ENCODE measurements at places on chromosomes 7 and 10.

DNA sequence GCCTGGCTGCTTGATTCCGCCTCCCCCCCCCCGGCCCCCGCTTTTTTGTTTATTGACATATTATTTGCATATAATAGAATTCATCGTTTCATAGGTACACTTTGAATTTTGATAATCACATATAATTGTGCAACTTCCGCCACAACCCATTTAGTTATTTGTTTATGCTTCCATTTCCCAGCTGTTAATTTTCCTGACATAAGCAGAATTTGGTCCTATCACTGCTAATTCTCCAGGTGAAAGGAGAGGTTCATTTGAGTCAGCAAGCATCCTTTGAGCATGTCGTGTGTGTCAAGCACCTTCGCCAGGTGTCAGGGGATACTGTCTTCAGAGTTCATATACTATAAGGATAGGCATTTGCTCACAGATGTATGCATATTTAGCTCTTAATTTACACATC, 102.2 kb downstream of the CELF2 start:
- no peak for DNase-seq

DNA sequence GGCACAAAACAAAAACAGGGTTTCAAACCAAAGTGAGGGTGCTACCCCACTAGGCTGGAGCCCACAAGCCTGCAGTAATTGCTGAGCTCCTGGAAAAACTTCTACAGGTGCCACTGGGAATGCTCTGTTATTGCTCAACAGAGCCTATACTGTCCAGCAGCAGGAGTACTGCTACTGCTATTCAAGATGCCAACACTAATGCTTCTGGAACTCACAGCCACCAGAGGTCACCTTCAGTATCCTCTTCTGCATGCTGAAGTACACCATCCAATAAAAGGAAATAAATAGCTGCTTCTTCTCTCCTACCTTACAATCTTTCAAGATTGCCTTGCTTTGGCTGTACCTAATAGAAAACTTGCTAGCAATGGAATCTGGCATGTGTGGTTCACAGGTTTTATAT, 222.0 kb downstream of the LRRN3 start:
- no peak for DNase-seq

DNA sequence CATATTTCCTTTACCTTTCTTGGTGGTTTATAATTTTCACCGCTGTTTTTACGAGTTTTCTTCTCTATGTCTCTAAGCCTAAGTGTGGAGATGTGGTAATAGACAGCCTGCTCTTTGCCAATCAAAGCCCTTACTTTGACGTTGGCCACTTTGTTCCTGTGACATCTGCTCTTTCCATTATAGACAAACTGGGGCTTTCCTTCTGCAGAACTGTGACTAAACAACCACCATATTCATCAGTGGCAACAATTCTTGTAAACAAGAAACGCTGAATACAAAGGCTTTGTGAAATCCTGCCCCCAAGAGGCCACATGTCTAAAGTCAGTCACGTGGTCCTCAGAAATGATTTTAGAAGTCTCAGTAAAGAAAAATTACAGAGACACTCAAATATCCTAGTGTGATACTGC, 59.6 kb upstream of the CAPZA2 start:
- DNase-seq = no peak

DNA sequence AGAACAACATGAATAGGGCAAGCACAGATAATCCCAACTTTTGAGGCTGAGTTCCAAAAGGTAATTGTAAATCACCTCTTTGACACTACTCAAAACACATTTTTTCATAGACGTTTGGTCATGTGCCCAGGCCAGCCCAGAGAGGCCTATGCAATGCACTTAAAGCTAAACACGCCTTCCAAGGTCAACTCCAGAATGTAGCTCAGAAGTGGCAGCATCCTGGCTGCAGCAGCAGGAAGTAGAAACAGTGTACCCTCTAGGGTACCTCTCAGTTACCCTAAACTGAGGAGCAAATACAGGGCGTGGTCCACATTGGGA, 58.7 kb downstream of the OSBPL3 start:
- no peak for DNase-seq

DNA sequence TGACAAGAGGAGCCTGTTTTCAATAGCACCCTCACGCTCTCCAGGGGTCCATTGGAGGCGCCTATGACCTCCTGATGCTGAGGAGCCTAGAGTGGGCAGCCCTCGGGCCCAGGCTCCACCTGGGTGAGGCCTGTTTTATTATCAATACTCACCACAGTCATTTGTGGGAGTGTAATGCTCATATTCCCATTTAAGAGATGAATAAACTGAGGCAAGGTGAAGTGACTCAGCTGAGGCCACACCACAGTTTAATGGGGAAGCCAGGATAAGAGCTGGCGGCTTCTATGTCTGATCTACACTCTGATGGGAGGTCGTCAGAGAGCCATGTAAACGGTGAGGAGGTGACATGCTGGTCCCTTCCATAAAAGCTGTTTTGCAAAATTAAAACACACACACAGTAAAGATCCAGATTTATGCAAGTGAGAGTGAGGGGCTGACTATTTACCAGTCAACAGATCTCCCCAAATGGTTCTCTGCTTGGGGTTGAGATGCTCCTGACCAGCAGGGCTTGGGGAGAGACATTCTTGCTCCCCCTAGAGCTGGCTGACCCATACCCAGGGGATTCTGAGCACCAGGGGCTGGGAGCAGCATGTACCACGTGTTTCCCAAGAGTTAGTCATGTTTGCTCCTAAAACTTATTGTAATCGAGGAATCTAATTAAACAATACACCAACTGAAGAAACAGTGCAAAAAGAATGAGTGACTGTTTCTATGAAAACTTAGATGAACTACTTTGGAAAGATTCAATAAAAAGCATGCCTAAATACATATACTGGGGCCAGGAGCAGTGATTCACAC, 81.0 kb upstream of the INSIG1 start:
- DNase-seq = no peak

DNA sequence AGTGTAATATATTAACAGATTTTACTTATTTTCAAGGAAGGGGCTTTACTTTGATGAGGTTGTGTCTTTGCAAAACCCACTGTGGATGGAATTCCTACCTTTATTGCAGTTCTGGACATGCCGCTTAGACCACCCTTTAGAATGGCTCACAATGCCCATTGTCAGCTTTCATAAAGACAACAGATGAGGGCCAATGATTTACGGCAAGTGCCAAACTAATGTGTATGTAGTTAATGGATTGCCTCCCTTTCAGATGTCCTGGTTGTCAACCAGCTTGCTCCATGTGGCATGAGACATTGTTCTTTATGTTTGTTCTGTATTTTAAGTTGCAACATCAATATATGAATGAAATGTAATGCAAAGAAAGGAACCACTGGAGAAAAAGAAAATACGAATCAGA, 35.0 kb upstream of the ELMO1 start:
- no peak for DNase-seq

- no peak for DNase-seq
Measured at GRCh38 chr10:128468462-128468861, 342.2 kb upstream of the MKI67 start.

GRCh38 chr7:38535073-38535472, 96.1 kb downstream of the AMPH start:
- no peak for DNase-seq

DNA sequence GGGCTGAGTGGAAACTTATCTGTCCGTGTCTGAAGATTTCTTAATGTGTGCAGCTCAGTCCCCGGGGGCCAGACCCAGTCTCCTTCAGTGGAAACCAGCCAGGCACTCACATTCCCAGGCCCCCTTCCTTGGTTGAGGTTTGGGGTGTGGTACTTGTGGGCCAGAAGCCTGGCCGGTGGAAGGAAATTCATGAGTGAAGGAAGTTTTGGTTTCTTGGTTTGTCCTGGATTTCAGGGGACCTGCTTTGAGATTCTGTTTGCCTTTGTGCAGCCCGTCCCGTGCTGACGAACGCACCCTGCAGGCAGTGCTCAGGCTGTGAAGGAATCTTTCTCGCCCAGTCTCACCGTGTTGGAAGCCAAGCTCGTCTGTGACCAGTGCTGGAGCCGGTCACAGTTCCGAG, 2.9 kb downstream of the INPP5A start:
- DNase-seq = no peak

GRCh38 chr7:149670288-149670687, 103.1 kb downstream of the ZNF467 start:
- DNase-seq = no peak

DNA sequence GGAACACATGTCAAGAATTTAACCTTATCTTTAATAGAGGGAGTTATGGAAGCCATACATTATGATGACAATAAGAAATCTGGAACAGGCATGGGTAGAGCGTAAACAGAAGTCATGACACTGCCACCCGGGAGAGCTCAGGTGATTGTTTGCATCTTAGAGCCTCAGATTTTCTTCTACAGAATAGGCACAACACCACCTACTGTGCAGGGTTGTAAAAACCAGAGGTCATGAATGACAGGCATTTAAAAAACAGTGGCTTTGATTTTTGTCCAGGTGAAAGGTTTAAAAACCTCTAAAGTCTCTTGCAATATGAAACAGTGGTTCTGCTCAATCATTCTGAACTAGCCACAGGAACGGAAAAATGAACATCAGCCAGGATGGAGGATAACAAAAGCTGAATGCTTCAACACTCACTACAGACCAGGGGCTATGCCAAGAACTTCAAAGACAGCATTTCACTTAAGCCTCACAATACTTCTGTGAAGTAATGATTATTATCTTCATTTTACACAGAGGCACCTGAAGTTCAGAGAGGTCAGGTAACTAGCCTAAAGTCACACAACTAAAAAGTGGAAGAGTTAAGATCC, 123.8 kb downstream of the SLC25A13 start:
- DNase-seq = no peak

GRCh38 chr10:62225362-62225761, 43.3 kb downstream of the RTKN2 start:
- DNase-seq = no peak

DNA sequence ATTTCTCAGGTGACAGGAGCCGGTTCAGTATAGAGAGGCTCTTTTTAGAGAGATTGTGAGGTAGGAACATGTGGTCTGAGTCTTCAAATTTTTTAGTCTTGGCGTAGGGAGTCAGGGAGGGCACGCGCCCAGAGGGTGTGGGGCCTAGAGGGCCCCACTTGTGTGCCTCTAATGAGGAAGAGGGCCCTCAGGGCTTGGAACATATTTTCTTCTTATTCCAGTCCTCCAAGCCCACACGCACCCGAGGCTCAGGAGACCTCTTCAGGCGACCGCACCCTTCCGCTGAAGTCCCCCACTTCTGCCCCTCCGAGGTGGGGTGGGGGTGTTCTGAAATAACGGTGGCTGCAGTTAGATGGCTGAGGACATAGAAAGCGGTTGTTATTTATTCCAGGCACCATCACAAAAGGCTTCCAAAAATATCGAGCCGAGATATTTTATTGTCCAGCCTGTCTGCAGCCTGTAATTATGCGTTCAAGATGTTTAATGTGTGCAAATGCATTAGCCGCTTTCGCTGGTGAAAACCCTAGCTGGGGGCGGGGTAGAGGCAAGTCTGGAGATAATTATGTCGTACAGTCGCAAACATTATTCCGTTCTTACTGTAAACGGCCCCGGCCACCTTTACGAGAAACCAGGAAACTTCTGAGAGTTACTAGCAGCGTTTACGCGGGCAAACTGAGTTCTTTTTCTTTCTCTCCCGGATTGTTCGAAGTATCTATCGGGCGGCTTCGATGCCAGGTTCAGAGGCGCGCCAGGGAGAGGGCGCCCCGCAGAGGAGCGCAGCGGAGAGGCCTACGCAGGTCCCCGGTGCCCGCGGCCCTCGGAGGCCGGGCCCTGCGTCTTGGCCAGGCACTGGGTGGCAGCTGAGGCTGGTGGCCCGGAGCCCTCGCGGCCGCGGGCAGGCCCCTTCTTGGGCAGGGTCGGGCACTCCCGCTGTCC, 12.9 kb upstream of the HOXA13 start:
- no peak for DNase-seq

DNA sequence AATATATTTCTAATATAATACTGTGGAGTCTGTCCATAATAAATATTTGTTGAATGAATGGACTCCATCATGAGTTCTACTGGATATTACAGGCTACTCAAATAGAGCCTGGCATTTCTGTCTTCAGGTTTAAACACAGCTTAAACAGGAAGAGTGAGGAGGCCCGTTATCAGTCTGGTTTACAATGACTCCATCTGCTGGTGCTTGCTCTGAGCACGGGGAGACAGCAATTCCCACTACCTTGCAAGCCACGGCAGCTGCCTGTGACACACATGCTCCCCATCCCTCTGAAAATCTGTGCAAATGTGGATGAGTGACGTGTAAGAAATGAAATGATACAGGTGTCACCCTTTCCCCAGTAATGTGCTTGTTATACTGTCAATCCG, 293.5 kb upstream of the IMMP2L start:
- DNase-seq = no peak

GRCh38 chr10:46319389-46319788, 32.6 kb downstream of the ANTXRL start:
- DNase-seq = no peak

- DNase-seq = no peak
Measured at GRCh38 chr10:93816123-93816747, 58.5 kb downstream of the LGI1 start.

GRCh38 chr10:16909271-16909767, 92.1 kb upstream of the RSU1 start:
- DNase-seq = no peak

GRCh38 chr7:157061979-157062378, 51.5 kb upstream of the MNX1 start:
- no peak for DNase-seq

DNA sequence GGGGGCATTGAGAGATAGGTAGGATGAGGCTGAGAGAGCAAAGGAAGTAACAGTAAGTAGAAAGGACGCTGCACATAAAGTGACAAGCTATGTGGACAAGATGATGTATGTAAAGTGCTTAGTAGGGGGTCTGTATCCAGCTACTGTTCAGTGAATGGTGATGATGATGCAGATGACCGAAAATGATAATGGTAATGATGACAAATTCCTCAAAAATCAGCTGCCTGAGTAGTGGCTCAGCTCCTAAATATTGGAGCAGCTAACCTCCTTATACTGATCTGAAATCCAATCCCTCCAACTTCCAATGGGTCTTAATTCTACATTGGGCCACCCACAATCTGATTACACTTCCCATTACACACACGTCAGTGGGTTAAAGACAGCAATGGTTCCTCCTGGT, 27.1 kb upstream of the KCNMA1 start:
- DNase-seq = no peak

DNA sequence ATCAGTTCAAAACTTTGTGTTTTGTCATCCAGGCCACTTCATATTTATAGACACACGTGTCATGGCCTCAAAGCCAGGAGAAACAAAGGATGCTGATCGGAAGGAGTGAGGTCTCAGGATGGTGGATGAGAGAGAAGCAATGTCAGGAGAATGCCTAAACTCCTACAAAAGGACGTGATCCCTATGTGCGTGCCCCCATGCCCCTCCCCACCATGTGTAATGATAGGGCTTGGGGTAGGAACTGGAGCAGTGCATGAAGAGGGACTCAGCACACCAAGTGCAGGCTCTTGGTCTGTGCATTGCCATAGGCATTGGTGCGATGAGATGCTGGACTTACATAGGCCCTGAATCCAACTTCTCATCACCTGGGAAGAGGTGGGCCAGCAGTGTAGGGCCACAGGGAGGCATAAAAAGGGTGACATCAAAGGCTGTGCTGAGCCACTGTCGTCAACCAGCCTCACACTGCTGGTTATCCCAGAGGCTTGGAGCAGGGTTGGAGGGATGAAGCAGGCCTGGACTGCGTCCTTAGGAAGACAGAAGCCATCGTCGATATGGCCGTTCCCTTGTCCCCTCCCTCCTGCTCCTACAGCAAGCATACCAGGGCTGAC, 46.9 kb upstream of the GDF10 start:
- DNase-seq = no peak

- no peak for DNase-seq
Measured at GRCh38 chr10:112226439-112227248, 43.1 kb upstream of the GPAM start.

GRCh38 chr7:17661982-17662585, 278.2 kb downstream of the SNX13 start:
- no peak for DNase-seq

GRCh38 chr7:155191901-155192478, 105.7 kb upstream of the INSIG1 start:
- no peak for DNase-seq

Measured in stimulated activated CD8-positive, alpha-beta memory T cell treated with anti-CD3 and anti-CD28 coated beads, Interleukin-2, amount 100 ng/mL, for 1 hour (primary cell).